T follicular helper cell (primary cell): ENCODE measurements at places on chromosomes 12 and 14.

GRCh38 chr12:51901121-51901817 is 6.0 kb upstream of the ACVRL1 start:
- no peak for DNase-seq

- DNase-seq, result no peak
Measured at GRCh38 chr12:112219195-112219594, 93.8 kb downstream of the TRAFD1 start.

GRCh38 chr12:46958599-46959290 is 120.7 kb upstream of the PCED1B start:
- DNase-seq, result no peak

GRCh38 chr14:100529561-100530031 is 57.6 kb downstream of the BEGAIN start:
- DNase-seq, result no peak

DNA sequence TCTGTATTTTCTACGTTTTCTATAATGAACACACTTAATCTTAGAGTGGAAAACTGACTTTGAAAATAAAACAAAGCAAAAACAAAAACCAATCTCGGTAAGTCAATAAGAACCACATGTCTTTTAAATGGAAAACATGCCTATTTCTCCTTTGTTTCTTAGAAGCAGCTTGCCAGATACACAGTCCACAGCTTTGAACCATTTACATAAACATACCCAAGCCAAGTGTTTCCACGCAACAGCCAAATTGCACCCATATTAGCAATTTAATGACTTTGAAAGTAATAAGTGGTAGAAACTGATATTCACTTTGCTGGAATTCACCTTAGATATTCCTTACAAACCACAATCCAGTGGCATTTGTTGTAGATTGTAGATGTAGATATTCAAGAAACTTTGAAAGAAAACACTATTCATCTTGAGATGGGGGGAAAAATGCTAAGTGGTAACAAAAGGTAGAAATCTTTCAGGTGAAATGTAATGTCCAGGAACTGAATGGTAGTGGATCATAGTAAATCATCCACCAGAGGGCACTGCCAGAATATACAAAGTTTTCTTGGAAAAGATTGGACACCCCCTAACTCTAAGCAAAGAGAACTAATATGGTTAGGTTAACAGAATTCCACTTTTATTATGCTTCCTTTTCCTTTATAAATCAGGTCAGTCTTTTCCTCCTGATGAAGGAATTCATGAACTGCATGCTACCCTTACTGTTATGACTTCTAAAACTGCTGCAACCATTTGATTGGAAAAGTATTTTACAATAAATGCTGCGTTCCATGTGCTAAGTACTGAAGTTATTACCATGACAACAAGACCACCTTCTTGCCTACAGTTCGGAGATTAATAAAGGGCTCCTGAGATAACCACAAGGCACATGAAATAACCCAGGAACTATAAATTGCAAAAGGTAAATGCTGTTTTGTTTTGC is 69.8 kb downstream of the RERG start:
- DNase-seq, result no peak

GRCh38 chr12:132614861-132615578 is 3.6 kb upstream of the P2RX2 start:
- DNase-seq, result peak; percentile 70

DNA sequence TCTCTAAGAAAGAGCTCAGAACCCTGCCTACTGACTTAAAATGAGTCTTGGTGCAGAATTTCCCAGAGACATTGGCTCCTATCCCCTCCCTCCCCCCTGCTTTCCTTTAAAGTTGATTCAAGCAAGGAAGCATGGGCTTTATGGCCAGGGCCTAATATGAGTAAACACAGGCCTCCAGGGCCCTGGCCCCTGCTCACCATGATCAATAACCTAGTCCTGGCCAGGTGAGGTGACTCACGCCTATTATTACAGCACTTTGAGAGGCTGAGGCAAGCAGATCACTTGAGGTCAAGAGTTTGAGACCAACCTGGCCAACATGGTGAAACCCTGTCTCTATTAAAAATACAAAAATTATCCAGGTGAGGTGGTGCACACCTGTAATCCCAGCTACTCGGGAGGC is 165.1 kb upstream of the TMCC3 start:
- DNase-seq, result no peak

- DNase-seq, result no peak
Measured at GRCh38 chr12:88994971-88995370, 357.3 kb downstream of the DUSP6 start.

- no peak for DNase-seq
Measured at GRCh38 chr14:50018201-50018932, 98.0 kb downstream of the VCPKMT start.

DNA sequence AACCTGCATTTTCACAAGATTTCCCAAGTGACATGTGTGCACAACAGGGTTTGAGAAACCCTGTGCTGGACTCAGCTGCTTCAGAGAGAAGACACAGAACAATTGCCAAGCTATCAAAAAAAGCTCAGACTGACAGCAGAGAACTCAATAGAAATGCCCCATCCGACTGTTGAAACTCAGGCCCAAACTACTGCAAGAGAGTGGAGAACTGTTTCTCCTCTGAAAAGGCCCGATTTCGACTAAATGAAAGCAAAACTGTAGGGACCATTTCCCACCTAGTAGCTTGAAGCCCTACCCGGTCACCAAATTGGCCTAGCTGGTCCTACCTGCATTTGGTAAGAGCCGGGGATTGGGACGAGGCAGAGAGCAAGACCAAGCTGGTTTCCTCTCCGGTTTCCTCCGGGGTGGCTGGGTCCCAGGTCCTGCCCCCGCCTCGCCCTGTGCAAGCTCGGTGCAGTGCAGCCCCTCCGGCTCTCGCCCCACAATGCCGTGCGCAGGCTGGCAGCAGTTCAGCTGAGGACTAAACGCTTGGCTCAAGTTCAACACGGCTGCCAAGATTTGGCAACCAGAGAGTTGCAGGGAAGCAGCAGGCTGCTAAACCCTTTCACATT is 1180.6 kb downstream of the VRK1 start:
- peak; percentile 62 for DNase-seq

- DNase-seq, result no peak
Measured at GRCh38 chr12:77130193-77130592, 64.8 kb upstream of the E2F7 start.

GRCh38 chr12:66697404-66697803 is 18.5 kb upstream of the GRIP1 start:
- DNase-seq, result no peak

GRCh38 chr14:55781046-55781445 is 201.0 kb downstream of the KTN1 start:
- DNase-seq, result no peak

GRCh38 chr12:55762646-55763045 is 19.7 kb downstream of the GDF11 start:
- DNase-seq, result no peak

- no peak for DNase-seq
Measured at GRCh38 chr12:93422050-93422449, 19.7 kb downstream of the UBE2N start.

GRCh38 chr12:34395056-34396005 is 373.0 kb downstream of the ALG10 start:
- no peak for DNase-seq

DNA sequence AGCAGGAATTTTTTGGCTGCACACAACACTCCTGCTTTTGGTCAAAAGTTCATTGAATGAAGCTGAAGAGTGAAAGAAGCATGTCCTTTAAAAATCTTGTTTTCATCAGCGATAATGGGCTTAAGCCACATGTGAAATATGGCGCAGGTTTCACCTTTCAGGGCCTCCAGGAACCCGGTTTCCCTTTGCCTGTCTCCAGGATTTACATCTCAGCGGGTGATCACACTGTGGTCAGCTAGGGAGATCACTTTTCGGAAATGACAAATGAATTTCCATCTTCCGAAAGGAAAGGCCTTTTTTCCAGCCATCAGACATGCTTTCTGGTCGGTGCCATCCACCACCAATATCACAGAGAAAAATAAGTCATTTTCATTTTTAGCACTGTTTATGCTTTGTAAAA is 727.1 kb upstream of the TBX3 start:
- DNase-seq, result no peak

DNA sequence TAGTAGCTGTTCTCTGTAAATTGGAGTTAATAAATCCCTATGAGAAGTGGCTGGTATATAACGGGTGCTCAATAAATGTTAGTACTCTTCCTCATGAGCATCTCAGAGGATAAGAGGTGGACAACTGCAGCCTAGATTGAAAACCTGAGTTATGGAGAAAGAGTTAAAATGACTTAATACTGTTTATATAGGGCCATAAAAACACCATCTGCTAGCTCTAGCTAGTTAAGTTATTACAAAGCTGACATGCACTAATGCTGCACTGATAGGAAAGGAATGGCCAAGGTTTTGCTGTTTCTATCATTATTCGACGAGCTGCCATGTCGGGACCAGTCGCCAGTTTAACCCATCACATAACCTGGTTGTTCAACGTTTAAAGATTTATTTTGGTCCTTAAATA is 72.0 kb upstream of the SEL1L start:
- no peak for DNase-seq
